Ammon's horn (tissue), 1 donor: ENCODE measurements at places on chromosomes 12 and 14.

GRCh38 chr12:24049728-24050127, 100.3 kb upstream of the SOX5 start:
- no peak for DNase-seq

DNA sequence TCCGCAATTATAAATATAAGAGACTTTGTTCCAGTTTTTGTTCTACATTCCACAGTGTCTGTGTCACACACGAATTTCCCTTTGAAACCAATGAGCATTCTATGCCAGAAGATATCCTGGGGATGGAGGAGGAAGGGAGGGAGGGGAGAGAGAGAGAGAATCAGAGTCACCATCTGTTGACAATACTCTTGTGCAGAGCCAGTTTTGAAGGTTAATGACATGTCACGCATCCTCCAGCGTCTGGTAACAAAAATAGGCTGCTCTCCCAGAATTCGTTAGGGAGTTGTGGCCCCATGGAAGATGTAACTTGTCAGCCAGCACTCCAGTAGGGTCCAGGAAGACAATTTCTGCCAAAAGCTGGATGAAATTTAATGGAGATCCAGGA, 213.5 kb upstream of the KRR1 start:
- DNase-seq, result peak; percentile 40

- peak; percentile 13 for DNase-seq
Observed at GRCh38 chr12:58425481-58426392, 484.4 kb downstream of the ATP23 start.

GRCh38 chr14:74302152-74302628, 544 bp downstream of the ABCD4 start:
- DNase-seq, result peak; percentile 52

- no peak for DNase-seq
Observed at GRCh38 chr12:46407361-46407760, 34.8 kb upstream of the SLC38A2 start.

DNA sequence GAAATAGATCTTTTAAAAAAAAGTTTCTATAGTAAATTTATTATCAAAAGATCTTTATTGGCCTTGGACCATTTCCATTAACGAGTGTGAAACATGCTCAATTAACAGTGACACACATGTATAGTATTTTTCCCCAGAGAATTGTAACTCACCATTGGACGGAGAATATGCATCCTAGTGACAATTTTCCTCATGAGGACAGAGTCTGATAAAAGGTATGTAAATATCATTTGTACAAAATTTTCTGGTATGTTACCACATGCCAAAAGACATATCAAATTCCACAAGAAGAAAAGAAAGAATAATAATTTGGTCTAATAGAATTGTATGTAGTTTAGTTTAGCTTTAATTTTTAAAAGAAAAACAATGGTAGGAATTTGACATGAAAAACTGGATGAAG, 1096.0 kb upstream of the FLRT2 start:
- no peak for DNase-seq

GRCh38 chr14:44339862-44340261, 167.2 kb downstream of the FSCB start:
- no peak for DNase-seq

GRCh38 chr12:127065595-127065994, 1201.4 kb upstream of the TMEM132C start:
- no peak for DNase-seq

DNA sequence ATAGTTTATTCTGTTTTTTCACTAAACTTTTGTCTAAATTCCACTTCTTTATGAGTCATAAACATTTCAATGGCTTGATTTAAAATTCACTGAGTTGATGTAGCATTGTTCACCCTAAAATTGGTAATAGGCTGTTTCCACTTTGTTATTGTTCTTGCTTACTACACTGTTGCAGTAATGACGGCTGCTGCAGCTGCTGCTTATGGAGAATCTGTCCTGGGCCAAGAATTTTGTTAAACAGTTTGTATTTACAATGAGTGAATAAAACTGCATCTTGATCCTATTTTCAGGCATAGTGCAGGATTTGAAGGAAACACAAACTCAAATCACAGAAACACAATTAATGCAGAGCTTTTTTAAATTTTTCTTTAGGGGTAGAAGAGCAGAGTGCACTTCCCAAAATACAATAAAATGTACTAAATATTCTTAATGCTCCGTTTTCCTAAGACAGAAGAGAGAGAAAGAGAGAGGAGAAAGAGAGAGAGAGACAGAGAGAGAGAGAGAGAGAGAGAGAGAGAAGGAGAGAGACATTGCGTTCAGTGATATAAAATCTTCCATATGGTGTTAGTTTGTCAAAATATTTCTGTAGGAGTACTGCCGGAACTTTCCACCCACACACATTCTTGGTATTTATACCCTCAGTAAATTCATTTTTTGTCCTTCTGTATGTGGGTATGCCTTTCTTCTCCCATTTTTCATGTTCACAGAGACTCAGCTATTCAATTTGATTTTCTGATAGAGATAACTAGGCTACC, 266.4 kb downstream of the LRFN5 start:
- peak; percentile 9 for DNase-seq

DNA sequence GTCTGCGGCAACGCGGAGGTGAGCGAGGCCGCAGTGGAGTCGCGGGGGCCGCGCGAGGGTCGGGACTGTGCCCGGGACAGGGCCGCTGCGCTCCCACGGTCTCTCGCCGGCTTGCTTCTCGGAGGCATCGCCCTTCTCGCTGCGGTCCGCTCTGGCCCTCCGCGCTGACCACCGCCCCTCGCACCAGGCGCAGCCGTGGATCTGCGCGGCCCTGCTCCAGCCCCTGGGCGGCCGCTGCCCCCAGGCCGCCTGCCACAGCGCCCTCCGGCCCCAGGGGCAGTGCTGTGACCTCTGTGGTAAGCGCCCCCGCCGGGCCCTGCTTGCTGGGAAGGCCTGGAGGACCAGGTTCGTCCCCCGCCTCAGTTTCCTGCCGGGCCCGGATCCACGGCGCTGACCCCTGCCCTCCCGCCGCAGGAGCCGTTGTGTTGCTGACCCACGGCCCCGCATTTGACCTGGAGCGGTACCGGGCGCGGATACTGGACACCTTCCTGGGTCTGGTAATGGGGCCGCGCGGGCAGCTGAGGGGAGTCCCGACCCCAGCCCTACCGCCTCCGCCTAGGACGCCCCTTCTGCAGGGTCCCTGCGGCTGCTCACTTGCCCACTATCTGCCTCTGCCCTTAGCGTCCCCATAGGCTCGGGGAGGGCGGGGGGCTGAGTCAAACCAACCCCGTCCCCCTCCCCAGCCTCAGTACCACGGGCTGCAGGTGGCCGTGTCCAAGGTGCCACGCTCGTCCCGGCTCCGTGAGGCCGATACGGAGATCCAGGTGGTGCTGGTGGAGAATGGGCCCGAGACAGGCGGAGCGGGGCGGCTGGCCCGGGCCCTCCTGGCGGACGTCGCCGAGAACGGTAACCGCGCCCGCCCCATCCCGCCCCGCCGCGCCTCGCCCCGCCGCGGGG, 7.0 kb downstream of the AMN start:
- DNase-seq, result no peak

- no peak for DNase-seq
Observed at GRCh38 chr14:75634848-75635247, 25.8 kb downstream of the ERG28 start.

DNA sequence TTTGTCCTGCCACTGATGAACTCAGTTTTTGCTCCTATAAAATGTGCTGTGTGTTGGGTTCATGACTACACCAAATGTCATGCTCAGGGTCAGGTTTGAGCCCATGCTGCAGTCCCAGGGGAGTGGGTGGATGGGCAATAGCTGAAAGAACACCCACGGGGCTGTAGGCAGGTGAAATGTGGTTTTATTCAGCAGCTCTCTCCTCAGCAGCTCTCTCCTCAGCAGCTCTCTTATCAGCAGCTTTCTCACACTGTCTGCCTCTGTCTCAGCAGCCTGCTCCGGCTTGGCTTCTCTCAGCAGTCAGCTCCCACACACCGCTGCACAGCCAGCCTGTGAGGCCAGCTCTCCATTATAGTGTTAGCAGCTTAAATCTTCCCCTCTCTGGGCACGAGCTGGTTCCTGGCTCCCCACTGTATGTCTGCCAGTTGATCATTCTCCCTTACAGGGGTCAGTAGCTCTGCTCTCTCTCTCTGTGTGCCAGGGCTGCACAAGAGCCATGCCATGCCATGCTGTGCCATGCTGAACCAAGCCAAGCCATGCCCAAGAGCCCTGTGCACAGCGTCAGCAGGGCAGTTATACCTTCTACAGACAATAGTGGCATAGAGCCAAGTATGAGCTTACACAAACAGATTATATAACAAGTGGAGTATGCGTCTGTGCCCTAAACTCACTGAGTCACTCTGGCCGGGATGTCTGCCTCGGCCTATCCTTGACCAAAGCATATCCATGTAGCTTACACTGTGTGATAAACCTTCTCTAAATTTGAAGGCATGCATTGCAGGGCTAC, 303.3 kb upstream of the TMPO start:
- peak; percentile 22 for DNase-seq

- no peak for DNase-seq
Observed at GRCh38 chr12:57732270-57732669, 6.3 kb downstream of the AGAP2 start.

DNA sequence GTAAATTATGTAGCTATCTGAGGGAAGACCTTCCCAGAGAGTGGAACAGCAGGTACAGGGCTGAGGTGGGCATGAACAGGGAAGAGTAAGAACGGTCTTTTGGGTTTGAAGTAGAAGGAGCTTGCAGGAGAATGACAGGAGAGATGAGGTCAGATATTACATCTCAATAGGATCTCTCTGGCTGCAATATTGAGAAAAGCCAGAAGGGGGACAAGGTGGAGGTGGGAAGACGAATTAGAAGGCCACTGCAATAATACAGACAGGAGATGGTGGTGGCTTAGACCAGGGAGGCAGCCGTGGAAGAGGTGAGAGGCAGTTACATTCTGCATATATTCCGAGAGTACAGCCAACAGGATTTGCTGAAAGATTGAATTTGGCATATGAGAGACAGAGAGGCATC, 310.2 kb downstream of the APAF1 start:
- DNase-seq, result no peak

DNA sequence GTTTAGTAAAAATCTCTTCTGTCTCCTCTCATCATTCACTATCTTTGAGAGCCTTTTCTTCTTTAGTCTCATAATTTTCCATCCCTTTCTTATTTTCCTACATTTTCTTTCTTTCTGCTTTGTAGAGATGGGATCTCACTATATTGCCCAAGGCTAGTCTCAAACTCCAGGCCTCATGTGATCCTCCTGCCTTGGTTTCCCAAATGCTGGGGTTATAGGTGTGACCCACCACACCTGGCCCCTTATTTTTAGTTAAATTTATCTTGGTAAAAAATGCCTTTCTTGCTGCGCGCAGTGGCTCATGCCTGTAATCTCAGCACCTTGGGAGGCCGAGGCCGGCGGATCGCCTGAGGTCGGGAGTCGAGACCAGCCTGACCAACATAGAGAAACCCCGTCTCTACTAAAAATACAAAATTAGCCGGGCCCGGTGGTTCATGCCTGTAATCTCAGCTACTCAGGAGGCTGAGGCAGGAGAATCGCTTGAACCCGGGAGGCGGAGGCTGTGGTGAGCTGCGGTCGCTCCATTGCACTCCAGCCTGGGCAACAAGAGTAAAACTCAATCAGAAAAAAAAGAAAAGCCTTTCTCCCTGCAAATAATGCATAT, 996 bp downstream of the SLC2A3 start:
- DNase-seq, result no peak

DNA sequence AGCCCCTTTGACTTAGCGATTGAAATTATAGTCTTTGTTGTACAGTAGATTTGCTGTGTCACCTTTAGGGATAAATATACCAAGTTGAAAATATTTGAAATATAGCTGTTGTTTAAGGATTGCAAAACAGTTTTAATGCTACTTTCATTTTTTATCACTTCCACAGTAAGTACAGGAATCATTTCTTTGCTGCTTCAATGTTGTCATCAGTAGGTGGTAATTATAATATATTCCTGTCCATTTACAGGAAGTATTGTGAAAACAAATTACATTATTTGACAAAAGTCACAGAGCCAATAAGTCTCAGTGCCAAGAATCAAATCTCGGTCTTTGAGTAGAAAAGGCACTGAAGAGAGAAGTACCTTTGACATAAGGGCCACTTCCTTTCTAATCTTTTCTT, 342.6 kb upstream of the RGS6 start:
- no peak for DNase-seq

DNA sequence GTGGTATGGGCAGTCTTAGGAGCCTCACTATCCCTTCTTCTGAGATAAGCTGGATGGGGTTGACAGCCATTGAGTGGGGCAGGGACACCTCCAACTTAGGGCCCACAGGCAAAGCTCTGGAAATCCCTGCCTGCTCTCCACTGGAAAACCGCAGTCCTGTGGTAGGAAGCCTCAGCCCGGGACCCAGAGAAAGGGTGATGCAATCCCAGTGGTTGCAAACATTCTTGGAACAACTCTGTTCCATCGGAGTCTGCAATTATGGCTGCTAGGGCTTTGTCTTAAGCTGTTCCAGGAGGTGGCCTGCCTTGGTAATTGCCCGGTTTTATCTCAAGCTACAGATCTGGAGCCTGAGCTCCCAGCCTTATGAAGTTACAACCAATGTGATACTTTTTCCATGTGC, 133.4 kb downstream of the DICER1 start:
- no peak for DNase-seq

DNA sequence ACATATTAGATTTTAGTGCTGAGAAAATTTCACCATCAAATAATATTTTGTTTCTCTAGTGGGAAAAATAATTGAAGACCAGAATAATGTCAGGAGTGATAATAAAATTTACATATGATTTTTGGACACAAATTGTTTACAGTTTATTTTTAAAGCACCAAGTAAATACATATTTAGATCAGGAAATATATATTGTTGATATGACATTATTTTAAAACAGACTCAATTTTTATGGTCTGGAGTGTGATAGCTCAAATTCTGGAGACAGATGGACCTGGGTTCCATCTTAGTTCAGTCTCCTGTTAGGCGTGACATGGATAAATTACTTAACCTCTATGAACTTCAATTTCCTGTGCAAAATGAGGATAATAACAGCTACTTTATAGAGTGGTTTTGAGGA, 135.4 kb downstream of the TPH2 start:
- no peak for DNase-seq

DNA sequence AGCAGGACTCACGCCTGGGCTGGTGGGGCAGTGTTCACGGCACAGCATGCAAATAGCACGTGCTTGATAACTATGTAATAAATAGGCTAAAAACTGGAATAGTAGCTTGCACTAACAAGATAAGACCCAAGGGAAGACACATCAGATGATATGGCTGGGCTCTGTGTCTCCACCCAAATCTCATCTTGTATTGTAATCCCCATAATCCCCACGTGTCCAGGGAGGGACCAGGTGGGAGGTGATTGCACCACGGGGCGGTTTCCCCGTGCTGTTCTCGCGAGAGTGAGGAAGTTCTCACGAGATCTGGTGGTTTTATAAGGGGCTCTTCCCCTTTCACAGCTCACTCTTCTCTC, 46.9 kb downstream of the RIMBP2 start:
- DNase-seq, result no peak

DNA sequence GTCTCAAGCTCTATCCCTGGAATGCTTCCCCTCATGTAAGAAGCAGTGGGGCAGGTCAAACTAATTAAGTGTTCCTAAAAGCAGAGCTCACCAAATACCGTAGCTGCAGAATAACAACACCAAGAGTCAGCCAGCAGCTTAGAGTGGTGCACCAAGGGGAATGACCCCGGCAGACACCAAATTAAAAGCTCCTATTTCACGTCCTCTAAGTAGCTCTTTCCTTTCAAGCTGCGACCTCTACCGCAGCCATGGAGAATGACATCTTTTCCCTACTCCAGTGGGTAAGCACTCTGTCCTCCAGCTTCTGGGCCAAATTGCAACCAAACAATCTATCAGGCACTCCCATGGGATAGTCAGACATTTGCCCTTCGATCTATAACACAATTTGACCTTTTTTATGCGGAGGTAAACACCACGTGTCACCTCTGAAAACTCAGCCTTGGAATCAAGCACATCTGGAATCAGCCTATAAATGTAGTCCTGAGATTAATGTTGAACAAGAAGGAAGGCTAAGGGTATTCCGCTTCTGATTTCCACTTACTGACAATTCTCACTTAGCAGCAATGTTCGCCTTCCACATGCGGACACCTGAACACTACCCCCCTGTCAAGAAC, 67.6 kb upstream of the CDKN3 start:
- peak; percentile 69 for DNase-seq
